Osteocyte (in vitro differentiated cells): ENCODE measurements at places on chromosomes 4 and X. TPM values are rescaled to one million over a fixed set of nuclear protein-coding genes. Genes with fewer than 3 reads are reported as not detected.

The LRCH2 gene
- total RNA-seq: 7.9 and 8.6 TPM in 2 replicates

The AKAP4 gene
- total RNA-seq: not detected in 2 replicates

- DNase-seq: no peak
These were observed 23.4 kb upstream of the ACSL1 start for GRCh38 chr4:184849185-184849584.

- no peak for DNase-seq
These were observed at the start of gene DAPP1 for GRCh38 chr4:99816545-99817308. Gene DAPP1 (plus strand): TSS chr4:99816827. CDS start chr4:99816914, 87 bp downstream.

GRCh38 chr4:39025552-39026085 lies 6.6 kb downstream of the TMEM156 start:
- DNase-seq: no peak

GRCh38 chrX:129771266-129771995 lies 8.3 kb upstream of the SASH3 start:
- no peak for DNase-seq
